Small intestine (tissue), 16 donors: ENCODE measurements at places on chromosomes 1 and 21.

DNA sequence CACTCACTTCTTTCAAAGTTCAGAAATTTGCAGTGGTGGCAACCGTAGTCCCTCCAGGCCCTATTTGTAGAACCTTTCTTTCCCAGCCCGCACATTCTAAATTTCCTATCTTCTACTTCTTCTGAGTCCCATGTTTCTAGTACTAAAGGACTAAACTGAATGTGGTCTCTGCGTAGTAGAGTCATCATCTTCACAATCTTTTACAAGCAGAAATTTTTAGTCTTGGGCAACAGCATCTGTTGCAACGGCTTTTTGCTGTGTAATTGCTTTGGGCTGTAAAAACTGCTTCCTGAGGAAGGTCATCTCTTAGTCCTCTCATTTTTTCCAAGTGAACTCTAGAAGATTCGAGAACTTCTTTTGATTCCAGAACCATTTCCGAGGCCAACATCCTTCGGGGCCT, 23.9 kb downstream of the VAV3 start:
- no peak for DNase-seq

DNA sequence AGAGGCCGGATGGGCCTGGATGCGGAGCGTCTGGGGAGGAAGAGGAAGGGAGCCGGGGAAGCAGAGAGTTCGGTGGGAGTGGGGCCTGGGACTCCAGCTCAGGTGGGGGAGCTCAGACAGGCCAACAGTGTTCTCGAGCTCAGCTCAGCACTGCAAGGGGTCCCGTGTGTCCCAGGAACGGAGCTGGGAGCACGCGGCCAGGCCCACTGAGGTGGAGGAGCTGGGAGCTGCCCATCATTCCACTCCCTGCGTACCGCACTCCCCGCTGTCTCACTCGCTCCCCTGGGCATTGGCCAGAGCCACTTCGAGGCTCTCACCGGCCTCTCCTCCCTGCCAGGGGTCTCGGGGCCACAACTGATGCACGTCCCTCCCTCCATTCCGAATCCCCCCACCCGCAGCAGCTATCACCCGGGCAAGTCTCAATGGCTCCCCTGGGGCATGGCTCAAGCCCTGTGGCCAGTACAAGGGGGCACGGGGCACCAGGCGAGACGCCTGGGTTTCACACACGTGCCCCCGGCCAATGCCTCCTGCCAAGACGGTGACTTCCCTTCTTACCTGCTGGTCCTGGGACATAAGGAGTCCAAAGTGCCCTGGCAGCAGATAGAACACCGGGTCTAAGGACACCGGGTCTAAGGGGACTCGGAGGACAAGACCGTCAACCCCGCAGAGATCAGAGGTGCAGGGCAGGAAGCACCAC, 30.3 kb upstream of the COL6A2 start:
- DNase-seq, result no peak

- no peak for DNase-seq
Measured at GRCh38 chr1:242140836-242141235, 141.9 kb upstream of the MAP1LC3C start.

DNA sequence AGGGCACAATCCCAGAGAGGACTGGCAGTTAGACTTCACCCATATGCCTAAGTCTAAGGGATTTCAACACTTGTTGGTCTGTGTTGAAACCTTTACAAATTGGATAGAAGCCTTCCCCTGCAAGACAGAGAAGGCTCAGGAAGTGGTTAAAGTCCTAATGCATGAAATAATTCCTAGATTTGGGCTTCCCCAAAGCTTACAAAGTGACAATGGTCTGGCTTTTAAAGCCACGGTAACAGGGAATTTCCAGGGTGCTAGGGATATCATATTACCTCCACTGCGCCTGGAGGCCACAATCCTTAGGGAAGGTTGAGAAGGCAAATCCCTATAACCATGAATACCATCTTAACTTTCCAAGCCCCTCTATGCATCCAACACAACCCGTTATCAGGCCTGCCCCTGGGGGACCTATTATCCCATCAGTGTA, 3.3 kb upstream of the FMO4 start:
- no peak for DNase-seq

DNA sequence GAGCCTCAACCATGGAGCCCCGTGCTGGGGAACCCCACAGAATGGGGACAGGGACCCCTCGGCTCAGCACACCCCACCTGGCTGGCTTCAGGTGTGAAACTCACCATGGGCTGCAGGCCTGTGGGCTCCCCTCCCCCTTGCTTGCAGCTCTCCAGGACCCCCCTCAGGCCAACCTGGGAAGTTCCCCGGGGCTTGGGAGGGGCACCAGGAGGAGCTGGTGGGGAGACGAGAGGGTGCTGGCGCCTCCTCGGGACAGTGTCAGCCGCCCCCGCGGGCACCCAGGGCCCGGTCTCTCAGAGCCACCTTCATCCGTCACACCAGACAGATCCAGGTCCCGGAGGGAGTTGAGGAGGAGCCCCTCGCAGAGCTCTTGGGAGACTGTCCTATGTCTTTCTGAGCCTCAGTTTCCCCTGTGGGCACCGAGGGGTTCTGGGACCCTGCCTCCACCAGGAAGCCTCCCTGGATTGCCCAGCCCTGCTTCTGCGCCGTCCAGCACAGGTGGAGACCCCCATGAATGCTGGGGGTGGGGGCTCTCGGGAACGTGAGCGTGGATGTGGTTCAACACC, 657 bp upstream of the TNFRSF18 start:
- no peak for DNase-seq

DNA sequence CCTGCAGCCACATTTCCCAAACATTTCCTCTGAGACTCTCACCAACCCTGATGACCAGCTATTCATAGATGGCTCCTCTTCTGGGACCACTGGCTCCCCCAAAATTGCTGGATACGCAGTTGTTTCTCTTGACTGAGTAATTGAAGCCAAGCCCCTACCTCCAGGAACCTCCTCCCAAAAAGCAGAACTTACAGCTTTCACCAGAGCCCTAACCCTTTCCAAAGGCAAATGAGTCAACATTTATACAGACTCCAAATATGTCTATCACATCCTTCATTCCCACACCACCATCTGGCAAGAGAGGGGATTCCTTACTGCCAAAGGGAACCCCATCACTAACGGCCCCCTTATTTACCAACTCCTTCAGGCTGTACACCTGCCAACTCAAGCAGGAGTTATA, 20.3 kb upstream of the CA6 start:
- no peak for DNase-seq

DNA sequence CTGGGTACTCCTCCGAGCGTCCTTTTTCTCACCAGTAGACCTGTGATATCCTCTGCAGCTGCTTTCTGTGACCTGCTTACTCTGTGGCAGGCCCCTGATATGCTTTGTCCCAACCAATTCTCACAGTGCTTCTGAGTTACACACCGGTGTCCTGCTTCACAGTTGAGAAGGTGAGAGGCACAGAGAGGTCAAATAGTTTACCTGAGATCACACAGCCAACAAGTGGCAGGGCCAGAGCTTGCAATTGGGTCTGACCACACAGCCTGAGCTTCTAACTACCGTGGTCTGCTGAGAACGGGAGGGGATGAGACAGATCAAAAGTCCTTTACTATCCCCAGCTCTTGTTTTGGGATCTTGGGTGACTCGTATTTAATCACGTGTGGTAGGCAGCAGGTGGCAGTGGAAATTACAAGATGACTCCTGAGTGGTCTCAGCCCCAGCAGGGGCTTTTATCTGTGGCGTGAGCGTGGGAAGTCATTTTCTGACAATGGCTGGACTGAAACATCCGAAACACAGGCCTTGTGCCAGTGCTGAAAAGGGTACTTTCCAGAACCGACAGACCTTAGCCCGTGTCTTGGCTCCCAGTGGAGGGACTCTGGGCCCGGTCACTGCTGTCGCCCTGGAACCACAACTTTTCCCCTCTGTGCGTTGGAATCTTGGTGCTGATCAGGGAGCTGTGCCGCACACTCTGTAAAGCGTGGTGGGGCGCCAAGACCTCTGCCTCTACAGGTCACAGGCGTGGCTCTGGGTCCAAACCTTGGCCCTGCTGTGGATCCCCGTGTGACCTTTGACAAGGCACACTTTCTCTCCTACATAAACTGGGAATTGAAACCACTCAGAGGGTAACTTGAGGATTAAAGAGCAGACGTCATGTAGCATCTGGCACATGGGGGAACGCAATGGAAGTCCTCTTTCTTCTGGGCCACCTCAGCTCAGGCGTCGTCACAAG, 11.9 kb downstream of the THEMIS2 start:
- no peak for DNase-seq

DNA sequence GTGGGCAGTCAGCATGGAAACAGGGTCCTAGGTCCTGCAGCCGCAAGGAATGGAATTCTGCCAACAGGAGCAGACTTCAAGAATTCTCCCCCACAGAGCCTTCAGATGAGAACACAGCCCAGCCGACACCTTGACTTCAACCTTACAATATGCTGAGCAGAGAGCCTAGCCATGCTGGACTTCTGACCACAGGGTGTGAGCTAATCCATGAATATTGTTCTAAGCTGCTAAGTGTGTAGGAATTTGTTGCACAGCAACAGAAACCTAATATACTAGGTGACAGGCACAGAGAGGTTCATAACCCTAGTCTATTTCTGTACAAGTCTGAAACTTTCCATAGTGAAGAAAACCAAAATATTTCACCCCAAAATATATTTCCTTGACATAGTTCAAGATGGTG, 32.9 kb upstream of the IFNGR2 start:
- DNase-seq, result no peak
